ENCODE measurements at places on chromosomes 2 and 18. TPM values are rescaled to one million over a fixed set of nuclear protein-coding genes. Genes with fewer than 3 reads are reported as not detected.

Gene WNT6
- not detected for total RNA-seq

Gene FHOD3
- not detected for total RNA-seq

Gene SIX3
- total RNA-seq = not detected

Gene RIT2
- total RNA-seq = not detected

Gene ABCB11
- total RNA-seq = not detected

Gene POMC
- total RNA-seq = not detected

Gene ST3GAL5
- total RNA-seq = 2.1 TPM

Gene NPPC
- not detected for total RNA-seq

Gene IL36RN
- not detected for total RNA-seq

Gene LYG2
- total RNA-seq = not detected

Gene FN1
- total RNA-seq = 453 TPM

Gene RESP18
- not detected for total RNA-seq

Gene PLGLB1
- total RNA-seq = not detected

Gene ANO7
- not detected for total RNA-seq

Gene SCN7A
- total RNA-seq = not detected

Gene MREG
- 4.7 TPM for total RNA-seq

Gene MOGAT1
- total RNA-seq = not detected

Gene DYNC2LI1
- 22.5 TPM for total RNA-seq

Gene SLC38A11
- total RNA-seq = not detected

Gene MROH2A
- not detected for total RNA-seq

Gene SKOR2
- total RNA-seq = not detected

Gene PER2
- 0.72 TPM for total RNA-seq

Gene IGFBP2
- 191 TPM for total RNA-seq

Gene HTR2B
- total RNA-seq = not detected

Gene APOB
- not detected for total RNA-seq

Gene TBR1
- total RNA-seq = not detected

Gene SERPINB4
- not detected for total RNA-seq
